Mesothelial cell of epicardium (in vitro differentiated cells): ENCODE measurements at places on chromosomes 13 and 19.
A peak's percentile ranks its signal among the peaks of the same experiment; 100 is the strongest.

DNA sequence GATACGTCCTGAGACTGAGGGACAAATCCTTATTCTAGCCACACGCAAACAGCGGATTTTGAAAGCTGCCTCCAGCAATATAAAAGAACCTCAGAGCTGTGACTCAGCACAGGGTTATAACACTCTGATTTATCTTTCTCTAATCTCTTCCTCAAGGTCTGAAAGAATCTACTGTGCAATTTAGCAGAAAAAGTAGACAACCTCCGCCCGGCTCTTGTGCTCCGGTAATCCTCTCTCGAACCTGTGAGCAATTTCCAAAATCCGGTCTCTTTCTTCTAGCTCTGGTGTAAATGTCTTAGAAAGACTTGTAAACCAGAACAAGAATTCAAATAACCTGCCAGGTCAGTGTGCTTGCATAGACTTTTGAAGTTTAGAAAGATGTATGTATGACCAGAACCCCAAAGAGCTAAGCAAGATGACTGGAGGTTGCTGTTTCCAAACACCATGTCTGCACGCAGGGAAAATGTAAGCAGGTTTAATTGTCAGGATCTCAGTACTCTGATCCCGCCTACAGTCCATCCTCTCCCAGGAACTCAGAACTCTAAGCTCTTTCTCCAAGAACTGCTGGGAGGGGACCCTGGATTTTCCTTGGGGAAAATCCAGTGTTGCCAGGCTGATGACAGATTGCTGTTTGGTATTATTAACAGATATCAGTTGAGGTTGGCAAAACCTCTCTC, 338.1 kb downstream of the RFC3 start:
- no peak for DNase-seq
- peak overlapping the region; percentile 42 for H3K4me3 ChIP-seq
- H3K27me3 ChIP-seq = no peaks in the 10 kb centered on the region
- peak overlapping the region; percentile 89 for H3K27ac ChIP-seq
- peaks cover 43% of the 10 kb centered on the region for H3K4me1 ChIP-seq

DNA sequence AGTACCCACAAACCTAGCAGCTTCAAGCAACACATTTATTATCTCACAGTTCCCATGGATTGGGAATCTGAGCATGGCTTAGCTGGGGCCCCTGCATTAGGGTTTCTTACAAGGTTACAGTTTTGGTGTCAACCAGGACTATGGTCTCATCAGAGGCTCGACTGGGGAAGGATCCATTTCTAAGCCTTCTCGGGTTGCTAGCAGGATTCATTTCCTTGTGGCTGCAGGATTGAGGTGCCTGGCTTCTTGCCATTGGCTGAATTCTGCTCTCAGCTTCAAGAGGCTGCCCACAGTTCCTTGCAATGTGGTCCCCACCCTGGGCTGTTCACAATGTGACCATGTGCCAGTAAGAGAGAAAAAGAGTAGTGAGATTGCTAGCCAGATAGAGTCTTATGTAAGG, 26.7 kb downstream of the ZNRF4 start:
- H3K27ac ChIP-seq = no peak overlapping the region
- H3K36me3 ChIP-seq = no peaks in the 10 kb centered on the region
- DNase-seq = no peak

GRCh38 chr19:18291019-18291524, 9.7 kb upstream of the JUND start:
- peak overlapping the region; percentile 100 for H3K27ac ChIP-seq
- DNase-seq = no peak
- no peaks in the 10 kb centered on the region for H3K27me3 ChIP-seq
- H3K36me3 ChIP-seq = no peaks in the 10 kb centered on the region
- H3K4me1 ChIP-seq = peaks cover 57% of the 10 kb centered on the region

DNA sequence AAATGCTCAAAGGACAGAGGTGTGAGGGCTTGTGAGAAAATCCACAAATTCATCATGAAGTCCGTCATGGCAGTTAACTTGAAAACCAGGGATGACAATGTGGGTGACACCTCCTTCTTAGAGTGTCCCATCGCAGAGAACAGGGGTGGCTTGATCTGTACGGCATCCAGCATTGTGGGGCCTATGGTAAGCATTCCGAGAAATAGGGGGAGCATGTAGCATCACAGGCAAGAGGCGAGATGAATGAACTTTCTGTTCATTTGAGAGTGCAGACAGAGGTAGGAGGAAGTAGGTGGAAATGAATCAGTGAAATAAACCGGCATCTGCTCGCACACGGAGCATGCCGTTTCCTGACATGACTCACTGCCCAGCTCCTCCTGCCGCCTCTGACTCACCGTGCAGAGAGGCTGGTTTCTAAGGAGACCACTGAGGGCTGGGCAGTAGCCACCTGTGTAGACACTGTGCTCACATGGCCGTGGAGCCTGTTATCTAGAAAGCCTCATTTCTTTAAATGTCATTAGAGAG, 339.0 kb downstream of the RFC3 start:
- peak overlapping the region; percentile 31 for H3K4me3 ChIP-seq
- no peaks in the 10 kb centered on the region for H3K27me3 ChIP-seq
- peak; percentile 49 for DNase-seq
- peaks cover 45% of the 10 kb centered on the region for H3K4me1 ChIP-seq
- no peaks in the 10 kb centered on the region for H3K36me3 ChIP-seq

- no peak overlapping the region for H3K4me3 ChIP-seq
- no peaks in the 10 kb centered on the region for H3K27me3 ChIP-seq
- no peaks in the 10 kb centered on the region for H3K4me1 ChIP-seq
- peaks cover 2% of the 10 kb centered on the region for H3K36me3 ChIP-seq
- no peak for DNase-seq
These were observed 34.4 kb upstream of the ZNF562 start for GRCh38 chr19:9709305-9709704.

DNA sequence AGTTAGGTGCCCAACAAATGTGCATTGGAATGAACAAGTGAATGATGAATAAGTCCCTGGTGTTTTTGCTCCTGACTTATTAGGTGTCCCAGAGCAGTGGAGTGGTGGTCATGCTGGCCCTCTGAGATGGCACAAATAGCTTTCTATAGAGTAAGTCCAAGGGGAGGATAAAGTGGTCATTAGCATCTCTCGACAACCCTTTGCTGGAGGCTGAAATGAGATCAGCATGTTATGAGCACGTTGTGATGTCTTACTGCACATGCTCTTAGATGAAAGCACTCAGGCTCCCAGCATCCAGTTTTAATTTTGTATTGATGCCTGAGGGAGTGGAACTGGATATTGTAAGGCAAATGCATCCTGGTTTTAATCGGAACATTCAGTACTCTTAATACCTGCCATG, 326.2 kb downstream of the RFC3 start:
- peaks cover 8% of the 10 kb centered on the region for H3K4me1 ChIP-seq
- no peaks in the 10 kb centered on the region for H3K27me3 ChIP-seq
- H3K36me3 ChIP-seq = no peaks in the 10 kb centered on the region
- no peak overlapping the region for H3K27ac ChIP-seq

GRCh38 chr13:39422845-39423565, 180.0 kb downstream of the LHFPL6 start:
- no peak for DNase-seq
- no peak overlapping the region for H3K27ac ChIP-seq

DNA sequence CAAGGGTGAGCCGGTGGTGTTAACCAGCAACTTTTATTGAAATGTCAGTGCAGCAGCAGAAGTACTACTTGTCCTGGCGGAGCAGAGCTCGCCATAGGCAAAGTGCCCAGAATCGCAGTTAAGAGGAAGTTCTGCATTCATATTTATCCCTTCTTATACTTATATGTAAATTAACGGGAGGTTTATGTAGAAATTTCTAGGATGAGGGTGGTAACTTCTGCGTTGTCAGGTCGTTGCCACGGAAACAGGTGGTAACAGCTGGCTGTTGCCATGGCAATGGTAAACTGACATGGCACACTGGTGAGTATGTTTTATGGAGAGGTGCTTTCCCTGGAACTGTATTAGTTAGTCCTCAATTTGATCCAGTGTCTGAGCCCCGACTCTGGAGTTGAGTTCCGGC, 2494.9 kb upstream of the PCDH20 start:
- no peaks in the 10 kb centered on the region for H3K4me1 ChIP-seq
- H3K4me3 ChIP-seq = no peak overlapping the region
- no peak for DNase-seq

GRCh38 chr13:26822146-26822545, 61.6 kb upstream of the GPR12 start:
- H3K27me3 ChIP-seq = peaks cover 8% of the 10 kb centered on the region
- no peak overlapping the region for H3K4me3 ChIP-seq
- no peak for DNase-seq
- H3K36me3 ChIP-seq = no peaks in the 10 kb centered on the region

DNA sequence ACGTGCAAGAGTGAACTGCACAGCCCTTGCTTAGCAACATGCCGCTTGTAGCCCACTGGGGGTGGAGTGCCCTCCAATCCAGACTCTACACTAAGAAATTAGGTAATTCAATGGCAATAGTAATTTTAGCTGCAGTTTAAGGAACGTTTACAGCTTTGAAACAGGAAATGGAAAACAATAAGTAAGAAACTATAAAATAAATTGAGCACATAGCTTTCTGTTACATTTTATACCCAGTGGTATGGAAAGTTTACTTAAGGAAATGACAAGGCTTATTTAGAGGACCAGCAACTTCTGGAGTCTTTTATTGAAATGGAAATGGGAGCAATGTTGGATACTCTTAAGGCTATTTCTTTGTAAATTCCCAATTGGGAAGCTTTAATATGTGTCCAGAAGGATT, 373.2 kb downstream of the KCNRG start:
- no peak overlapping the region for H3K4me3 ChIP-seq
- H3K36me3 ChIP-seq = no peaks in the 10 kb centered on the region
- no peaks in the 10 kb centered on the region for H3K27me3 ChIP-seq
- no peak overlapping the region for H3K27ac ChIP-seq
- no peak for DNase-seq
